ENCODE measurements at places on chromosomes 7 and 10.
A peak's percentile ranks its signal among the peaks of the same experiment; 100 is the strongest.

DNA sequence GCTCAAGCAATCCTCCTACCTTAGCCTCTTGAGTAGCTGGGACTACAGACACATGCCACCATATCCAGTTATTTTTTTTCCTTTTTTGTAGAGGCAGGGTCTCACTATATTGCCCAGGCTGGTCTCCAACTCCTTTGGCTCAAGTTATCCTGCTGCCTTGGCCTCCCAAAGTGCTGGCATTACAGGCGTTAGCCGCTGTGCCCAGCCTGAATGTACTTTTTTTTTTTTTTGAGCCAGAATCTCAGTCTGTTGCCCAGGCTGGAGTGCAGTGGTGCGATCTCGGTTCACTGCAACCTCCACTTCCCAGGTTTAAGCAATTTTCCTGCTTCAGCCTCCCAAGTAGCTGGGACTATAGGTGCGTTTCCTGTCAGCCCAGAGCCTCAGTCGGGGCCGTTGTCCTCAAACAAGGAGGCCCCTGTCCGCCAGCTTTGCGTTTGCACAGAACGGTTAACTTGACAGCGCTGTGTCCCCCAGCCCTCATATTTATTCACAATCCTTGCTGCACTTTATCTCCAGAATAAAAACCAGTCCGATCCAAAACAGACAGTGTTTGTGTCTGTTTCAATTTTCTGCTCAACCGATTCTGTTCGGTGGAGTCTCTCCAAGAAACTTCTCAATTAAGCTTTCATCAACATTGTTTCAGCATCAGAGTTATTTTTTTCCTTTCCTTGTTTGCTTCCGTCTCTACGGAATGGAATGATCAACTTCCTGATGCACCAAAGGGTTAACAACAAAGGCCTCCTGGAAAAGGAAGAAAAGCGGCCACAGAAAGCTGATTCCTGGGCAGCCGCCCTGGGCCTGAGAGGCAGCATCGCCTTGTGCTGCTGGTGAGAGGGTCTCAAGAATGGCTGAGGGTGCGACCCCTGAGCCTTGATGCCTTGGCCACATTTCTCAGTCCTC lies 64.5 kb downstream of the PDIA4 start:
- peak overlapping the region; percentile 61 for H3K4me3 ChIP-seq
- H3K4me1 ChIP-seq = no peaks in the 10 kb centered on the region
- no peaks in the 10 kb centered on the region for H3K36me3 ChIP-seq

DNA sequence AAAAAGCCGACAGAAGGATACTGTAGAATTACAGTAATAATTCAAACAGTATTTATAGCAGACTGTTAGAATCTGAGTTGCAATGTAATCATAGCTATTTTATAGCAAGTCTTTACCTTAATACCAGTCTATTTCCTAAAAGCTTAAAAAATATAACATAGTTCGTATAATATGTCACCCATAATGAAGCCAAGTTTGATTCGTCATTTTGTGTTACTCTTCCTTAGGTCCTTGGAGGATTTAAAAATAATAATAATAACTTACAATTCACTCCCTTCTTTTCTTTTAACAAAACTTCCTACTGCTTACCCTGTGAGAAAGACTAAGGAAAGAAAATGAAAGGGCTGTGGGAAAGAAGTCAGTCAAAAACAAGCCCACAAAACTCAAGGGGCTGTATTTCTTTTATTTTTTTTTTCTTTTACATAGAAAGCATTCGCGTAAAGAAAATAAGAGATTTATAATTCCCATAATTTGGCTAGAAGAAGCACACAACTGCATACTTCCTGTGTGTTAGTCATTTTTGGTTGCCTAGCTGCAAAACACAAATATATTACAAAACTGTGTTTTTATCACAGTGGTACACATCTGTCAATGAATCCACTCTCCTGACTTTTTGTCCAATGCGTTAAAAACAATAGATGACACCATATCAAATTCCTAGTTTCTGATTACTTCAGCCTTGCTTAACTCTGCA lies 187.2 kb upstream of the CELF2 start:
- H3K27ac ChIP-seq = peak overlapping the region; percentile 83
- no peaks in the 10 kb centered on the region for H3K36me3 ChIP-seq
- no peak for DNase-seq

- no peak overlapping the region for H3K4me3 ChIP-seq
- no peaks in the 10 kb centered on the region for H3K27me3 ChIP-seq
- no peaks in the 10 kb centered on the region for H3K4me1 ChIP-seq
Observed at GRCh38 chr10:348456-348855, 213.2 kb downstream of the ZMYND11 start.

DNA sequence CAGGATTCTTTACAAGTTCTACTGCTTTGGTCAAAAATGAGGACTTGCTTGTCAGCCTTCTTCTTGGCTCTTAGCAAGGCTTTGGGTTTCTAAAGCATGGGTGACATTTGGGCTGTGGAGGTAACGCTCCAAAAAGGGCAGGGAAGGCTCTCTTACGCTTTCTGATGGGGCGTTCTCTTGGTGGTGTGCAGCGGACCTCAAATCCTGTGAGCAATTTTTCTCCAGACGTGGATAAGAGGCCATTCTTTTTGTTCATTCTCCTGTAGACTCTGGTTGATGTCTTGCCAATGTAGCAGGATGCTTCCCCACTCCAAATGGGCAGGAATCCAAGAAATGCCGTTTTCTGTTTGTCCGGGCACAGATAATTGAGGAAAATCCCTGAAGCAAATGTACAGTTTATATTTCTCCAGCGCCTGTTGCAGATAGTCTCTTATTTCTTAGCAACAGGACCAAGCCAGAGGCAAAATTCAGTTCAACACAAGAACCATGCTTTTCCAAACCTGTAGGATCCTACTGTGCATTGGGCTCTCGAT lies 138.4 kb upstream of the NFE2L3 start:
- no peak overlapping the region for H3K27ac ChIP-seq
- H3K27me3 ChIP-seq = no peaks in the 10 kb centered on the region
- H3K4me3 ChIP-seq = no peak overlapping the region
- H3K36me3 ChIP-seq = no peaks in the 10 kb centered on the region

DNA sequence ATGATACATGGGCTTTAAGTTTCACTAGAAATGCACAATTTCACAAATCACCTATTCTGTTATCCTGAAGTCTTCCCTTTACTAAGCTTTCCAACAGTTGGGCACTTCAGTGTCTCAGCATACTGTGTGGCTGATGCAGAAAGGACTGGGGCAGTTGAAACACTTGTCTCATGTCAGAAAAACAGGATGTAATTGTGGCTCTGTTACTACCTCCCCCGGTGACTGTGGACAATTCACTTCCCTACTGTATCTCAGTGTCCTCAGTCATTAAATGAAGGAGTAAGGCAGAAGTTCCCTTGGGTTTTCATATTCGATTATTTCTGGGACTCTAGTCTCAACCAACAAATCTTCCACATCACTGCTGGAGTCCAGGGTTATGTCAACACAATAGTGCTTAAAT lies 17.9 kb downstream of the ANKRD22 start:
- no peaks in the 10 kb centered on the region for H3K4me1 ChIP-seq
- no peak overlapping the region for H3K4me3 ChIP-seq
- H3K36me3 ChIP-seq = no peaks in the 10 kb centered on the region

GRCh38 chr7:69859342-69859741 lies 261.1 kb downstream of the AUTS2 start:
- H3K36me3 ChIP-seq = no peaks in the 10 kb centered on the region
- H3K27me3 ChIP-seq = peaks cover 14% of the 10 kb centered on the region
- H3K27ac ChIP-seq = no peak overlapping the region
- DNase-seq = no peak
- no peak overlapping the region for H3K4me3 ChIP-seq

GRCh38 chr10:119362122-119362521 lies 154.8 kb downstream of the GRK5 start:
- H3K27ac ChIP-seq = peak overlapping the region; percentile 30
- H3K4me1 ChIP-seq = no peaks in the 10 kb centered on the region
- no peak for DNase-seq
- H3K36me3 ChIP-seq = no peaks in the 10 kb centered on the region

GRCh38 chr7:92755680-92756079 lies 80.7 kb downstream of the CDK6 start:
- H3K27ac ChIP-seq = no peak overlapping the region
- no peak for DNase-seq
- no peaks in the 10 kb centered on the region for H3K36me3 ChIP-seq
- no peaks in the 10 kb centered on the region for H3K27me3 ChIP-seq
- H3K4me1 ChIP-seq = peaks cover 16% of the 10 kb centered on the region

DNA sequence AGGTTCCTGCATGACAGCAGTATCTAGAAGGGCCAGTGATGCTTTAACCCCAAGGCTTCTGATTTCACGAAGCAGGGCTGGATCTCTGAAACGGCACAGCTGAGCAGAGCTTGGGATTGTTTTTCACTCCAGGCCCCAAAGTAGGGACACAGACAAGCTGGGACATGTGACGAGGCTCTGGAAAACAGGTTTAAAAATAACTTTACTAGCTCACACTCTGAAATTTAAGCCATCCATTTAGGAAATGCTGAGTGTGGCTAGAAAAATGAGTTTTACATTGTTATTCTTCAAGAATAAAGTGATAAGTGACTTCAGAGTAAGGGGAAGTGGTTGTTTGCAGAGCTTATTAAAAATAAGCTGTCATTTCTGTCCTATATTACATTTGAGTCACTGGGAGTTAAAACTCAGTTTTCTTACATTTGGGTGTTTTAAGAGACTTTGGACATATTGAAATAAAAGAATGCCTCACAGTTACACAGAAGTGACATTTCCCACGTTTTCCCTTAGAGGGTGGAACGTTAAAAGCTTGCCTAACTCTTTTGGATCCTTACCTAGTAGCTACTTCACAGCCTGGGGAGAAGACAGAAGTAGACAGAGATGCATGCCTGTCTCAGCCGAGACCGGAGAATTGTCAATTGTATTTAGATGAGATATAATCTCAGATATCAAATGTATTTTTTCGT lies 107.8 kb downstream of the GALNT17 start:
- H3K36me3 ChIP-seq = no peaks in the 10 kb centered on the region
- no peaks in the 10 kb centered on the region for H3K27me3 ChIP-seq
- no peak for DNase-seq

DNA sequence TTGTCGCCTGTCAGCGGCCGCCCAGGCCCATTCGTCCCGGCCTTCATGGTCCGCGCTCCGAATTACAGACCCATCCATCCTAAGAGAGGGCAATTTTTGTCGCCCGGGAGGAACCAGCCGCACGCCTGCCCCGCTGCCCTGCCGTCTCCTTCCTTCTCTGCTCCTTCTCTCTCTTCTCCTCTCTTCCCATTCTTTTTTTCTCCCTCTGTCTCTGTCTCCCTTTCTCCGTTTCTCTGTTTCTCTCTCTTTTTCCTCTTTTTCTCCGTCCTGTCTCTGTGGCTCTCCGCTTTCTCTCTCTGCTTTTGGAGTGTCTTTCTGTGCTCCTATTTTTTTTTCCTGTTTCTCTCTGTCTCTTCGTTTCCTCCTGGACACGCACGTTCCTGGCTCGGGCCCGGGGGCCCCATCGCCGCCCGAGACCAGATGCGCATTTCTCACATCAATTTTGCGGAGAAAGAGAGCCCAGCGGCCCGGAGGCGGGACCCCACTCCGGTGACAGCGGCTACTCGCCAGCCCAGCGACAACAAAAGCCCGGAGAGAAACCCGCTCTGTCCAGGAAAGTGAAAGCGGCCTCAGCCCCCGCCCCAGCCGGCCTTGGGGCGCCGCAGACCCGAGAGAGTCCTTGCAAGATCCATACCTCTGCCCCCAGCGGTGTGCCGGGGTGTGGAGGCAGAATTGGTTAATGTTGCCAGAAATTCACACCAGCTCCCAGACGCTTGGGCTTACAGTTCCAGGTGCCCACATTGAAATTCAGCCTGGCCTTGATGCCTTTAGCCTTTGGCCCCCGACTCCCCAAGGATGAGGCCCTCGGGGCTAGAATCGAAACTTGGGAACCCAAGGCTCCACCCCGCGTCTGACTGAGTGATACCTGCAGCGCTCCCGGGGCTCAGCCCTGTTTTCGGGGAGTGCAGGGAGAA lies 4.1 kb downstream of the LBX1 start:
- no peaks in the 10 kb centered on the region for H3K36me3 ChIP-seq
- no peak overlapping the region for H3K27ac ChIP-seq
- H3K27me3 ChIP-seq = peaks cover 15% of the 10 kb centered on the region
- DNase-seq = no peak

GRCh38 chr7:150473902-150474301 lies 23.5 kb downstream of the GIMAP8 start:
- no peak for DNase-seq
- H3K27me3 ChIP-seq = peaks cover under 1% of the 10 kb centered on the region
- no peaks in the 10 kb centered on the region for H3K4me1 ChIP-seq
- H3K27ac ChIP-seq = no peak overlapping the region

DNA sequence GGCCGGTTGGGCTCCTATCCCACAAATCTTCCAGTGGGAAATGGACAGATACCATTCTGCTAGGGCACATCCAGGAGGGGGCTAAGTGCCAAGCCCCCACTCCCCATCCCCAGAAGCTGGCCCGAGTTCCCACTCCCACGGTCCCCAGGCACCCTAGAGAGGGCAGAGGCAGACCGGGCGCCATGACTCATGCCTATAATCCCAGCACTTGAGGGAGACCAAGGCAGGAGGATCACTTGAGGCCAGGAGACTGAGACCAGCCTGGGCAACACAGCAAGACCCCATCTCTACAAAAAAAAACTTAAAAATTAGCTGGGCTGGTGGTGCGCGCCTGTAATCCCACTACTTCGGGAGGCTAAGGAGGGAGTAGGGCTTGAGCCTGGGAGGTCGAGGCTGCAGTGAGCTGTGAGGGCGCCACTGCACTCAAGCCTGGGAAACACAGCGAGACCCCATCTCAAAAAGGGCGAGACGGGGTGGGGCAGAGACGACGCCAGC lies 870 bp downstream of the GNA12 start:
- no peaks in the 10 kb centered on the region for H3K36me3 ChIP-seq
- peaks cover 31% of the 10 kb centered on the region for H3K4me1 ChIP-seq
- no peak for DNase-seq
- peak overlapping the region; percentile 68 for H3K27ac ChIP-seq
- peak overlapping the region; percentile 75 for H3K4me3 ChIP-seq

- H3K36me3 ChIP-seq = no peaks in the 10 kb centered on the region
- H3K27ac ChIP-seq = no peak overlapping the region
- no peaks in the 10 kb centered on the region for H3K27me3 ChIP-seq
- H3K4me3 ChIP-seq = no peak overlapping the region
- no peaks in the 10 kb centered on the region for H3K4me1 ChIP-seq
- no peak for DNase-seq
Observed at GRCh38 chr7:38554586-38554985, 76.6 kb downstream of the AMPH start.

GRCh38 chr10:125734823-125735222 lies 15.3 kb downstream of the EDRF1 start:
- H3K4me1 ChIP-seq = no peaks in the 10 kb centered on the region
- H3K4me3 ChIP-seq = no peak overlapping the region
- H3K27ac ChIP-seq = no peak overlapping the region
- DNase-seq = no peak
- H3K27me3 ChIP-seq = no peaks in the 10 kb centered on the region

- H3K36me3 ChIP-seq = no peaks in the 10 kb centered on the region
- no peaks in the 10 kb centered on the region for H3K4me1 ChIP-seq
- no peak overlapping the region for H3K4me3 ChIP-seq
- no peak overlapping the region for H3K27ac ChIP-seq
Observed at GRCh38 chr7:94330269-94331020, 64.2 kb upstream of the COL1A2 start.

DNA sequence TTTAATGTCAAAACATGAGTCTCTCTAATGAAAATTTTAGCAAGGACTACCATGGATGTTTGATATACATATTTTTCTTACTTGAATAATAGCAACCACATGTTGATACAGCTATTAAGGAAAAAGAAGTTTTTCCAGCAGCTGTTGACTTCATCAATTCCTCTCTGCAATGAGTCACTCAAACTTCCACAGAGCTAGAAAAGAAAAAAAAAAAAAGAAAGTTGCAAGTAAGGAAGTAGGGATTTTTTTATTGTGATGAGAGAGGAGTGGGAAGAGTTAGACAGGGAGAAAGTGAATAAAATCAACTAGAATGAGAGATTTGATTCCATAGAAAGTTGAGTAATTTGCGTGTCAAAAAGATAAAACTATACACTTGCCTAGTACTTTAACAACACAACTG lies 46.2 kb downstream of the CAV1 start:
- H3K4me1 ChIP-seq = peaks cover 48% of the 10 kb centered on the region
- no peaks in the 10 kb centered on the region for H3K27me3 ChIP-seq
- no peaks in the 10 kb centered on the region for H3K36me3 ChIP-seq
- no peak for DNase-seq
- H3K27ac ChIP-seq = peak overlapping the region; percentile 39

Data from tibial artery (tissue), 4 donors.